SK-N-SH treated with all-trans-retinoic acid at 6 μM for 48 hours (cell line): ENCODE measurements at places on chromosomes 13 and 19.

DNA sequence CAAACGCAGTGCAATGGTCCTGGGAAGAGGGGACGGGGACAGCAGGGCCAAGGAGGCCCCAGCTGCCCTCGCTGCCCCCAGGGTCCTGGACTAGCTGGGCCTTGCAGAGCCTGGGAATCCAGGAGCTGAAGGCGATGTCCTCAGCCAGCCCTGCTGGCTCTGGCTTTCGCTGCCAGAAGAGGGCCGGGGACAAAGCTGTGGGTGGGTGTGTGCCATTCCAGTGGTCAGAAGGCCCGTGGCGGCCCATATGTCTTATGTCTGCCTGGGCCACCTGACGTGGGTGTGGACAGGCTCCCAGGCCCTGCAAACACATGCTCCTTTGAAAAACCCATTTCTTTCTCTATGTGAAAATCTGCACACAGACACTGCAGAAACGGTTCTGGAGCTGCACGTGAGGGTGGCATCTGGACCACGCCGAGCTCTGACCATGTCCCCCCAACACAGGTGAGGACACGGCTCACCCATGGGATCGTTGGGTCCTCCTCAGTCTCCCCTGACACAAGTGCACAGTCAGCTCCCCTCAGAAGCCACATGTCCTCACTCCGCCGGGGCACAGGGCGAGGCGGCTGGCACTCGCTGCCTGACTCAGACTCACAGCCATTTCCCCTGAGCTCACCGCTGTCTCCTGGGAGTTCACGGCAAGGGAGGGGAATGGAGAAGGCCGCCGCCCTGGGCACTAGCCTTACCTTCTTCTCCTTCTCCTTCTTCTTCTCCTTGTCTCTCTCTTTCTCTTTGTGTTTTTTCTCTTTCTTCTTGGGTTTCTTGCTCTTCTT, 16.9 kb downstream of the IZUMO4 start:
- no peak for ATAC-seq

GRCh38 chr13:20116213-20116612, 44.6 kb downstream of the GJA3 start:
- no peak for ATAC-seq

GRCh38 chr13:98461486-98462240, 115.2 kb downstream of the STK24 start:
- no peak for ATAC-seq

DNA sequence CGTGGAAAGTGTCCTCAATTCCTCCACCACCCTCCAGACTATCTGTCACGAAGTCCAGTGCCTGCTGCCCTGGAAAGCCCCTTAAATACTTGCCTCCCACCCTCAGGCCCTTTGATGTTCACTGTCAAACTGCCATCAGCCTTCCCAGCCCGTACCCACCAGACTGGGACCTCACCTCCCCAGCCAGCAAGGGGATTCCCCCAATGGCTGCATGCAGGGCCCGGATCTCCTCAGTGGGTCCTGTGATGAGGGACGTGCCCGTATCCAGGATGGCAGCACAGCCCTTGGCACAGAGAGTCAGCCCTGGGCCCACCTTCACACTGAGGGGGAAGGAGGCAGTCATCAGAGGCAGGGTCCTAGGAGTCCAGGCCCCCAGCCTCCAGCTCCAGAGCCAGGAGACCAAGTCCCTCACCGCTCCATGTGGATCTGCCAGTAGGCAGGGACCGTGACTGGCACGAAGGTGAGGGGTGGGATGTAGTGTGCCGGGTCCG, 6.1 kb downstream of the NAPSA start:
- ATAC-seq, result no peak

- no peak for ATAC-seq
These were observed 54.8 kb upstream of the MIR17HG start for GRCh38 chr13:91292630-91293221.

DNA sequence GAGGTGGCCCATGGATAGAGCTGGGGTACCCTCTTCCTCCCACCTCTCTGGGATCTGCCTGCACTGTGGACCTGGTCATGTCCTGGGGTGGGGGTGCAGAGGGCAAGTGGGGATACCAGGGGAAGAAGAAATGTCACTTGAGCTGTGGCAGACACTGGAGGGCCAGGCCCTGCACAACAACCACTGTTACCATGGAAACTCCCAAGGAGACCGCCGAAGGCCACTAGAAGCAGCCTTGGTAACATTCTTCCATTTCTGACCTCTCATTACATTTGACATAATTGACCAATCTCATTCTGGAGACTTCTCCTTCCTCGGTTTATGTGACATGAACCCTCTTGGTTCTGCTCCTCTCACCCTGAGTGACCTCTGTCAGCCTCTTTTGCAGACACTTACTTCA, 179.9 kb upstream of the SERP2 start:
- no peak for ATAC-seq

DNA sequence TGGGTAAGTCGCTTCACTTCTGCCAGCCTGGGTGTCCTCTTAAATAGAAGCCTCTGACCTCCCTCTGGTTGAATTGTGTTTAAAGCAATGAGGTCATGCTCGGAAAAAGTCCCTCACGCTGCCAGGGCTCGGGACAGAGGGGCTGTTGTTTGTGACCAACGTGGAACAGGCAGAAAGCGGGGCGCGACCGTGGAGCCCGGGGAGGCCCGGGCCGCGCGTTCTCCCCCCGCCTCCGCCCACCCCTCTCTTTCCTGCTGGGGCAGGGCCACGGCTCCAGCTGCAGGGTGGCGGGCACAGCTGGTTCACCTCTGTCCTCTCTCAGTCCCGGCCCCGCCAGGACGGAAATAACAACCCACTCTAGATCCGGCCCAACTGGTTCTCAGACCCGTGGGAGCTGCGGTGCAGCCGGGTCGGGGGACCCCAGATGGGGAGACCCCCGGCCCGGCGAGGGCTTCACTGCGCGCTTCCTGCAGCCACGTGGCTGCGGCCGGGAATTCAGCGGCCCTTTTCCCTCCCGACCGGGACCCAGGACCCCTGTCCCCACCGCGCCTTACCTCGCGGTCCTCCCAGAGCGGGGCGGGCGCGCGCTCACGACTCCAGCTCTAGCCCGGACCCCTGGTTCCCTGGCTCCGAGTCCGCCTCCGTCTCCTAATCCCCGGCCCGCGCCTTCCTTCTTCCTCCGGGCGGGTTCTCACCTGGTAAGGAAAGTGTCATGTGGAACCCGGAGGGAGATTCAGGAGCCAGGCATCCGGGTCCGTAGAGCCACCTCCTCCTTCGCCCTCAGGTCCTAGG, 1.9 kb downstream of the CDC42EP5 start:
- ATAC-seq, result no peak

GRCh38 chr19:38744874-38745273, 600 bp upstream of the CAPN12 start:
- ATAC-seq, result no peak
